ENCODE measurements at places on chromosomes 2 and 18. TPM values are rescaled to one million over a fixed set of nuclear protein-coding genes. Genes with fewer than 3 reads are reported as not detected.

DNA sequence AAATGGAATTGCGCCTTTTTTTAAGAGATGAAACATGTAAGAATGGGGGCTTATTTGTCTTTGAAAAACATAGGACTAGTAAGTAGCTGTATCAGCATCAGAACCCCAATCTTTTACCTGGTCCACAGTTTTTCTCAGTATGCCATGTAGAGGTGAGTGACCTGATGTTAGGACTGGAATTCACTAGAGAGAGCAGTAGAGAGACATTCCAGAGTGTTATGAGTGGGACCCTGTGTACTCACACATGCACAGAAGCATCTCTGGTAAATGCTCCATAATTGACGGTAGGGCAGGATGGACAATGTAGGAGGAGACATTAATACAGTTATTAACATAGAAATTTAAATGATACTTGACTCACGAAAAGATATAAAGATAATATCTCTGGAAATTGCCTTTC lies 1.4 kb upstream of the GALNT13 start:
- DNase-seq = no peak

DNA sequence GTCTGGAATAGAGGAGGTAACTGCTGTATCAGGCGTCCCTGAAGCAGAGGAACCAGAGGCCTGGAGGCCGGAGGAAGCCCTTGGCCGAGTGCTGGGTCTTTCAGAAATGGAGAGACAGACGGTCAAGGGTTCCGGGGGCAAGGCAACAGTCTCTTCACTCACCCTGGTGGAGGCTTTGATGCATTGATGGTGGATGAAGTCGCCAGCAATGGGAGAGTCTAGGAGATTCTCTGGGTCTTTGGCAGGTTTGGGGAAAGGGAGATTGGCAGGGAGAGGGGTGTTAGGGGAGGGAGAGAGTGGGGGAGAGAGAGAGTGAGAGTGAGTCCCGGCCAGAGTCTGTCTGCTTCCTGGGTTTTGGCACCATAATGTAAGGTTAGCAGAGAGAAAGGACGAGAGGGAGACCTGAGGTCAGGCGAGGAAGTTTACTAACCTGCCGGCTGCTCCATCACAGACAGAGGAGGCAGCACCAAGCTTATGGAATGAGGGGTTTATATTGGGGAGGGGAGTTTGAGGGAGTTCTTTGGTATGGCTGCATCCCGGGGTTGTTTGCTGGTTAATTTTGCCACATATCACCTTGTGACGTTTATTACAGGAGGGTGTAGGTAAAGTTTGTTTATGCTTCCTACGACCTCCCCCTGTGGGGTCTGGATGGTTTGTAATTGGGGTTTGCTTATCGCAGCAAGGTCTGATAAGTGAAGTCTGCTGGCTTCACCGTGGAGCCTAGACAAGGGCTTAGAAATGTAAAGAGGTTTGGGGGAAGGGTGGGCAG lies 19.6 kb downstream of the COMMD1 start:
- DNase-seq = no peak

DNA sequence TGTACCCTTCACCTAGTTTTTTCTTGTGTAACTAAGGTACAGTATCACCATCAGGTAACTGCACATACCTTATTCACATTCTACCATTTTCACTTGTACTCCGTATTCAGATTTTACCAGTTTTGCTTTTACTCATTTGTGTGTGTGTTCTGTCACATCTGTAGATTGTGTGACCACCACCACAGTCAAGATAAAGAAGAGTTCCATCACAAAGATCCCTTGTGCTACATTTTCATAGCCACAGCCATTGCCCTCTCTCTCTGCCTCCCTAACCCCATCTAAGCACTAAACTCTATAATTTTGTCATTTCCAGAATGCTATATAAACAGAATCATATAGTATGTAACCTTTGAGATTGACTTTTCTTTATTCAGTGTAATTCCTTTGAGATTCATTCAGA lies 23.5 kb downstream of the DIS3L2 start:
- no peak for DNase-seq

- DNase-seq = no peak
Measured at GRCh38 chr2:72028351-72028995, 119.2 kb downstream of the CYP26B1 start.

- DNase-seq = no peak
Measured at GRCh38 chr2:159549234-159549633, 67.1 kb downstream of the BAZ2B start.

DNA sequence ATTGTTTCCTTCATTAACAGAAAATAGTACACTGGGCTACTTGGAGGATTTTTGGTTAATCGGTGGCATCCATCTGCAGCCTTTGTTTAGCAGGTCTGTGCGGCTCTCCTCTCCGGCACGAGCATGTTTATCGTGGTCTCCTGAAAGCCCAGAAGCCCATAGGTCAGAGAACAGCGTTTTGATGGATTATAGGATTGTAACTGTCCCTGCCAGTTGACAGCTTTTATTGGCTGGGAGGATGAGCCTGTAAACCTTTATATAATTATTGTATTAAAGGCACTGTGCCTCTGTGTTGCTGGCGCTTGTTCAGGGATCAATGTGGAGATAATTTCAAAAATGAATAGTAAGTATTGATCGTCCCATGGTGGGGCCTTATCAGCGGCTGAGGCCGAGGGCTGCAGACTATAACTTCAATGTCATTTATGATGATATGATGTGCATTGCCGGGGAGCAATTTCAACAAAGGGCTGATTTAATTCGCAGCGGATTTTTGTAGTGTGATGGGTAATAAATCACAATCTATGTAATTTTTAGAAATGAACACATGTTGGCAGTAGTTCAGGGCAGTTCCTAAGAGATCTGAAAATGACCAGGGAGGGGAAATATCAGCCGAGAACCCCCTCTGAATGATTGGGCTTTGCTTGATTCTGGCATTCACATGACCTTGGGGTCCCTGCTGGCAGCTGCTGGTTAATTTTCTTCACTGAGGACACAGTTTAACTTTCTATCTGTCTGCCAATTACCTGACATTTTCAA lies 736.1 kb downstream of the GALR1 start:
- DNase-seq = no peak

- DNase-seq = no peak
Measured at GRCh38 chr2:29245742-29246382, 130.6 kb downstream of the CLIP4 start.

DNA sequence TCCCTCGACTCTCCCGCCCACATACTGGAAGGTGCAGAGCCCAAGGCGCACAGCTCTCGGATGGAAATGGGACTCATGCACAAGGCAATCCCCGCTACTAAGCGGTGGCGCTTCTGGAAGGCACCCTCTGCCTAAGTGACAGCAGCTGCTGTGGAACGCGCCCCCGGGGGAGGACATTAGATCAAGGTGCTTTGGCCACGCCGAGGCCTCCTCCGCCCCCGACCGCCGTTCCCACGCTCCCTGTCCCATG lies 202 bp downstream of the MCEE start:
- no peak for DNase-seq

GRCh38 chr2:18301421-18302139 lies 258.9 kb downstream of the RDH14 start:
- no peak for DNase-seq

- DNase-seq = no peak
Measured at GRCh38 chr2:24820175-24820513, 26.9 kb downstream of the CENPO start.

DNA sequence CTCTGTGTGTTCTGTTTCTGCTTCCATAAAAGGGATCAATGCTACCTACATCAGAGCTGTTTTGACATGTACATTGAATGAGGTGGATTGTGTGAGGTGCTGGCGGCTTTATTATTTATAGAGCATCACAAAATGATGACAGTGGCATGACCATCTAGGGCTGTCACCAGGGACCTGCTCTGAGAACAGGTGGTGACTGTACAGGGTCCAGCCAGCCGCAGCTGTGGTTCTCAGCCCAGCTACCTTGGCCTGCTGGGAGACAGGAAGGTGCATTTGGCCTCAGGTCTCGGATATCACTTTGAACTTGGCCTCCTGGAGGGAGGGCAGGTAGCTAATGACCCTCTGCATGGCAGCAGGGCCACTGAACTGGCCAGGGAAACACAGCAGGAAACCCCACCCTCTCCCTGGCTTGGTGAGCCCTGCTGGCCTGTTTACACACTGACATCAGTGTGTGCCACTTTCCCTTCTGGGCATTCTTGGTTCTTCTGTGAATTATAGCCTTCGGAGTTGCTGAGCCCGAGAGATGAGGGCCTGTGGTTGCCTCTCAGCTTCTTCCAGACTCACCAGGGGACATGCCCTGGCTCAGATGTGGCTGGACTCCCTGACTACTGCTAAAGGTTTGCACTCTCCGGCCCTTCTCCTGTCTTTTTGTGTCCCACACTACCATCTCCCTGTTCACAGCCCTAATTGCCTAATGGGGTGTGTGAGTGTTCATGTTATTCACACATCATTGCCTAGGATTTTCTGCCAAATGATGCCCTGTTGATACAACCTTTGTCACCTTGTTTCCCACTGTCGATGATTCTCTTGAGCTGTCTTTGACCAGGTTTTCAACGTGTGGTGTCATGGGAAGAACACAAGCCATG lies 109.2 kb upstream of the RAB12 start:
- DNase-seq = no peak

DNA sequence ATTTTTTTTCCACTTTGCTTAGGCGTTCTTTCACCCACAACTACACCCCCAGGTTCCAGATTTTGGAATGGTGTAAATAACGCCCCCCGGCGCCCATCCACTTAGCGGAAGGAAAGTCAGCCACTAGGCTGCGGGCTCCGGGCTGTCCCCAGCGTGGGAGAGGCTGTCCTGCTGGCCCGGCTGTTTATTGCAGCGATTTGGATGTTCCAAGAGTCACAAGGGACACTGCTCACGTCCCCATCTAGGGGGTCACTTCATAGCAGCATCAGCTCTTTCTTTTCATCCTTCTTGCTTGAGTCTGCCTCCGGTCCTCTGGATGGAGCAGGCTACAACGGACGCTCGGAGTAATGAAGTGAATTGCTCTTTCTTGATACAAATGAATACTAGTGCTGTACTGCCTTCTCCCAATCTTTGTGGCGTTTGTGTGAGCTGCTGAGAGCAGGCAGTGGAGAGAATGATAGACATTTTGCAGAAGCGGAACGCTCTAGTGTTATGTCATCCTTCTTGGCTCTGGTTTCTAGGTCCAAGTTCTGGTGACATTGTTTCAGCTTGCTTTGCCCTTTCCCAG lies 50.7 kb upstream of the PAIP2B start:
- no peak for DNase-seq

GRCh38 chr2:149451417-149452165 lies 121.2 kb downstream of the LYPD6 start:
- no peak for DNase-seq

DNA sequence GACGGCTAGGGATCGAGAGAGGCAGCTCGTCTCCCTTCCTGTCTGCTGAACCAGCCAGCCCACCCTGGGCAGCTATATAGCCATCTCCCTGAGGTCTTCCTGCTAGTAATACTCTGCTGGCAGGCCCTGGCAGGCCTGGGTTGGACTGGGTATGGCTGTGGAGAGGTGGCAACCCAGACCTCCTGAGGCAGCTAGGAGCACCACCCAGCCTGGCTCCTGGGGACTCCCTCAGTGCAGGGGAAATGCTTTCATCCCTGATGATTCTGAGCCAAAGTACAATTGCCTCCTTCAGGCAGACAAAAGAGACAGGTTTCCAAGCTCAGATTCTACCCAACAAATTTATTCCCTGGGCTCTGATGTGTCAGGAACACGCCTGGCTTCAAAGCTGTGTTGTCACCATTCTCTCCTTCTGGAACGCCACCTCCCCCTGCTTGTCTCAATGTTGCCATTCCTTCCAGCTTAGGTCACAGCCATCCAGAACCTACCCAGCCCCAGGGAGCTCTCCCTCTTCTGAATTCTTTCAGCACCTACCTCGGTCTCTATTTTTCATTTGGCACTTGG lies 4.7 kb upstream of the DNAJB2 start:
- no peak for DNase-seq

DNA sequence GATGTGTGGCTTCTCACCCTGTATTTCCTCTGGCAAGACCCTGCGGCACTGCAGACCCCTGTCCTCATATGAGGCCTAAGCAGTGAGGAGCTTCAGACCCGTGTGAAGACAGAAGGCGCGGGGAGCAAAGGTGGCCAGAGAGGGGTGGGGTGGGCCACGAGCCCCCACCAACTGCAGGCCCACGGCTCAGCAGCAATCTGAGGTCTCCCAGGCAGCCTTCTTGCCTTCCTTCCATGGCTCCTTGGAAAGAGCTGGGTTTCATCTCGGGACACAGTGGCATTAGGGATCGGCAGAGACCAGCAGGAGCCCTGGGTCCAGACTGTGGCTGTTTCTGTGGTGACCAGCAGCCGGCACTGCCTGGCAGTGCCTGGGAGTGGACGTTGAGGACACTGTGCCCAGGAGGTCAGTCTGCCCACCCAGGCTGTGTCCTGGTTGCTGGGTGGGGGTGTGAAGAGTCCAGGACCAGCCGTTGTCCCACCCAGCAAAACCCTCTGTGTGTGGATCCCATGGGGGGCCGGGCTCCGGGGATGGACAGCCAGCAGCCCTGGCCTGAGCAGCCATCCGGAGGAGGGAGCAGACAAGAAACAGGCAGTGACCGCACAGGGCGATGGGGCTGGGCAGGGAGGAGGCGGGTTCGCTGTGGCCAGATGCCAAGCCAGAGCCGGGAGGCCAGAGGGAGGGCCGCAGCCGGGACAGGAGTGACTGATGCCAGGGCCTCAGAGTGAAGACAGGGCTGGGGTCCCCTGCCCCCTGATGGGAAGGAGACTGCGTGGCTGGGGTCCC lies 73.8 kb downstream of the RRM2 start:
- no peak for DNase-seq

DNA sequence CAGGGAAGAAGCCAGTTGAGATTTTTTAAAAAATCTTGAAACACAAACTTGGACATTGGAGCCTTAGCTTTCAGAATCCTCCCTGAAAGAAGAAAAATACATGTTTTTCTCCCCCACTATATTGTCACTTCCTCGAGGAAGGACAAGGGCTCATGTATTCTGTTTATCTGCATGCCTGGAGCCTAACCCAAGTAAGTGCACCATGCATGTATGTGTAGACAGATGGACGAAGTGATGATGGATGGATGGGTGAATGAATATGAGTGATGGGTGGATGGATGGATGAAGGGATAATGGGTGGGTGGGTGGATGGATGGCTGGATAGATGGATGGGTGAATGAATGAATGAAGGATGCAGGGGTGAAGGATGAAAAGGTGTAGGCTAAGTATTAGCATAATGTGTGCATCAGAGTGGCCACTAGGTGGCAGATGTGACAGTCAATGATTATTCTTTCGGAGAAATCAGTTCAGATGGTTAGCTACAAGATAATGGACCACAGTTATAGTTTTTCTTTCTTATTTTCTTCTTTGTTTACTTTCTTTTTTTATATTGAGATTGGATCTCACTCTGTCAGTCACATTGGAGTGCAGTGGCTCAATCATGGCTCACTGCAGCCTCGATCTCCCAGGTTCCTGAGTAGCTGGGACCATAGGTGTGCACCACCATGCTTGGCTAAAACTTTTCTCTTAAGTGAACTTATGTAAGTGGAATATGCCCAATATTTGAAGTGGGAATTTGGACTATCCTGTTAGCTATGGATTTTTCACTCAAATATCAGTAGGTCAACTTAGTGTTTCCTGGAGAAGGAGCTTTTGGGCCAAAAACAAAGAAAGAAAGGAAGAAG lies 18.5 kb upstream of the CCDC93 start:
- DNase-seq = no peak

The BMP10 gene
- polyA plus RNA-seq = not detected

The SNRPD1 gene
- 163 TPM for polyA plus RNA-seq

The FOXD4L1 gene
- 0.40 TPM for polyA plus RNA-seq

The REG3G gene
- not detected for polyA plus RNA-seq

The CNDP1 gene
- polyA plus RNA-seq = 0.73 TPM

The ACMSD gene
- 41.7 TPM for polyA plus RNA-seq

The GKN2 gene
- not detected for polyA plus RNA-seq

The PER2 gene
- 5.0 TPM for polyA plus RNA-seq

The EVX2 gene
- polyA plus RNA-seq = not detected

The CDK15 gene
- 1.0 TPM for polyA plus RNA-seq

The CBLN2 gene
- 9.3 TPM for polyA plus RNA-seq

The CDKL4 gene
- polyA plus RNA-seq = 0.69 TPM

The NCKAP5 gene
- 7.2 TPM for polyA plus RNA-seq

The EFR3B gene
- polyA plus RNA-seq = 5.9 TPM

The HOXD8 gene
- polyA plus RNA-seq = 231 TPM

The POTEJ gene
- not detected for polyA plus RNA-seq
